ENCODE measurements at places on chromosomes 13 and 19. TPM values are rescaled to one million over a fixed set of nuclear protein-coding genes. Genes with fewer than 3 reads are reported as not detected.

- H3K27me3 ChIP-seq: no peaks in the 10 kb centered on the region
- peaks cover 7% of the 10 kb centered on the region for H3K4me1 ChIP-seq
- peak overlapping the region; percentile 72 for H3K4me3 ChIP-seq
- DNase-seq: no peak
- H3K27ac ChIP-seq: no peak overlapping the region
Observed at GRCh38 chr19:44072543-44073401, 813 bp downstream of the ZNF284 start.

The ZNF836 gene
- 180 TPM for total RNA-seq

DNA sequence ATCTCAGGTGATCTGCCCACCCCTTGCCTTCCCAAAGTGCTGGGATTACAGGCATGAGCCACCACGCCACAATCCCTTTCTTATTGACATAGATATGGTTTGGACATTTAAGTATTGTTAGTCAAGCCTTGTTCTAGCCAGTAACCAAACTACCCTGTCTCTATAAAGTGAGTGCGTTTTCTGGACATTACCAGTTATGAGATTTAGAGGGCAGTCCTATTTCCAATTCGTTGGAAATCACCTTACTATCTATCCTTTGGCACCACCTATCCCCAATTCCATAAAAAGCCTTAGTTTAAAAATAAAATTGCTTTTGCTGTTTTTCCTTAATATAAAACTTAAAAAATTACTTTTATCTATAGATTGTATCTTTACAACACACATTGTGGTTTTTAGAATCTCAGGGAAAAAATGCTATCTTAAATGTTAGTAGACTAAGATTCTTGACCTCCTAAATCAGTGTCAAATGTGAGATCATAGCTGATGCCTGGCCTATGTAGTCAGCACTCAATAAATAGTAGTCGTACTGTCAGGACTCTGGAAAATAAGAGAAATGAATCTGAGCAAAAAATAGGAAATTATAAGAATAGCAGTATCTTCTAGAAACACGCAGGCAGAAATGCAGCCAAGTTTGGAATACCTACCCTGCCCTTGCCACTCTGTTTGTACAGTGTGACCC is 57.0 kb downstream of the NUFIP1 start:
- peaks cover 46% of the 10 kb centered on the region for H3K4me1 ChIP-seq
- no peaks in the 10 kb centered on the region for H3K27me3 ChIP-seq
- H3K36me3 ChIP-seq: no peaks in the 10 kb centered on the region
- DNase-seq: no peak

GRCh38 chr13:82678052-82678451 is 1204.2 kb downstream of the SLITRK1 start:
- H3K4me3 ChIP-seq: no peak overlapping the region
- no peaks in the 10 kb centered on the region for H3K27me3 ChIP-seq
- H3K36me3 ChIP-seq: no peaks in the 10 kb centered on the region
- no peak overlapping the region for H3K27ac ChIP-seq

DNA sequence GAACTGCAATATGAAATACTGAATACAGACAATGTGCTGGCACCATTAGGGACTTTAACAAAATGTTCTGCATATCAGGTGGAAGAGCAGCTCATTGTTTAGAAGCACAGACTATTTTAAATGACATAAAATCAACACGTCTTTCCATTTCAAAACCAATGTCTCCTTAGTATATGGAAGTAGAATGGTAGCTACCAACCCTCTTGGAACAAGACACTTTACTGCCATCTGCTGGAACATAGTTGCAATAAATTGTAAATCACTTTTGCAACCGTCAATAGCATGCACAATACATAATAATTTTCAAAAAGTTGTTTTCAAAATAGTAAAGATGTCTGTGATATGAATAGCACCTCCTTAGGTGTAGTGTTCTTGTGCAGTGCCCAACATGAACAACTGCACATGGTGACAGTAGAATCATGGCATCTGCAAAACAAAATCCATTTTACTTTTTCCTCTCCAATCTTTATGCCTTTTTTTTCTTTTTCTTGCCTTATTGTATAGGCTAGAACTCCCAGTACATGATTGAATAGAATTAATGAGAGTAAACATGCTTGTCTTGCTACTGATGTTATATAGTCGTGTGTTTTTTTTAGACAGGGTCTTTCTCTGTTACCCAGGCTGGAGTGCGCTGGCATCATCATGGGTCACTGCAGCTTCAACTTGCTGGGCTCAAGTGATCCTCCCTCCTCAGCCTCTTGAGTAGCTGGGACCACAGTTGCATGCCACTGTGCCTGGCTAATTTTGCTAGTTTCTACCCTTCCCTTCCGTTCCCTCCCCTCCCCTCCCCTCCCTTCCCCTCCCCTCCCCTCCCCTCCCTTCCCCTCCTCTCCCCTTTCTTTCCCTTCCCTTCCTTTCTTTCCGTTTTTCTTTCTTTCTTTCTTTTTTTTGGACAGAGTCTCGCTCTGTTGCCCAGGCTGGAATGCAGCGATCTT is 7.8 kb upstream of the LYPD5 start:
- no peak overlapping the region for H3K27ac ChIP-seq
- H3K4me1 ChIP-seq: no peaks in the 10 kb centered on the region
- DNase-seq: no peak
- H3K27me3 ChIP-seq: no peaks in the 10 kb centered on the region
- H3K4me3 ChIP-seq: no peak overlapping the region

- H3K36me3 ChIP-seq: no peaks in the 10 kb centered on the region
- no peaks in the 10 kb centered on the region for H3K27me3 ChIP-seq
- no peak for DNase-seq
- H3K4me3 ChIP-seq: no peak overlapping the region
- no peak overlapping the region for H3K27ac ChIP-seq
Observed at GRCh38 chr13:98523455-98524102, 53.3 kb downstream of the STK24 start.

DNA sequence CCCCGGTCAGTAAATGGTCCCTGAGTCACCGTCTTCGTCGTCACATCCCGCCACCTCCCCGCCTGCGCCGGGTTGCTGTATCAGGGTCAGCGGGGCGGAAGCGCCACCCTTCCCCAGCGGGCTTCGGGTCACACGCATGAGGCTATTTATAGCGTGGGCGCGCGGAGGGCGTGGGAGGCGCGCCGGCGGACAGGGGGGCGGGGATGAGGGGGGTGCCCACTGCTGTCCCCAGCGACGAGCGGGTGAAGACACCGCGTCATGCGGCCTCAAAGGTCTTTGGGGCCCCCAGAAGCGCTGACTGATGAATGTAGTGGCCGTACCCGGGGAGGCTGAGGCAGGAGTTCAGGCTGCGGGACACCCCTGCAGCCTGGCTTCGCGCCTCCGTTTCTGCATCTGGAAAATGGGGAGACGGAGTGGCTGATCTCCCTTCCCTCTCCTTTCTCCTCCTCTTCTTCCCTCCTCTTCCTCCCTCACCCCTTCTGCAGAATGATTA is 7.9 kb downstream of the UNC13A start:
- no peaks in the 10 kb centered on the region for H3K27me3 ChIP-seq
- H3K27ac ChIP-seq: peak overlapping the region; percentile 79
- peaks cover 7% of the 10 kb centered on the region for H3K4me1 ChIP-seq
- H3K4me3 ChIP-seq: no peak overlapping the region
- H3K36me3 ChIP-seq: no peaks in the 10 kb centered on the region

DNA sequence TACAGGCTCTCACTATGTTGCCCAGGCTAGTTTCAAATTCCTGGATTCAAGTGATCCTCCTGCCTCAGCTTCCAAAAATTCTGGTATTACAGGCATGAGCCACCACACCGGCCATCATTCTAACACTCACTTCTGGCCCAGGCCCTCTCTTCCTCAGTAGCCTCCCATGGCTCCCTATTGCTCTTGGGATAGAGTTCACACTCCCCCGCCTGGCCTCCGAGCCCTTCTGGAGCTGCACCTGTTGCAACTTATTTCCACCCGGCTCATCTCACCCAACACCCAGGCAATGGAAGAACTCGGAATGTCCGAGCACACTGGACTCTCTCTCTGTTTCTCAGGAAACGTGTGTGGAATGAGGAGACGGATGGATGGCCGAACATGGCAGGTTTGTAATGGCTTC is 9.0 kb upstream of the SBK3 start:
- H3K4me1 ChIP-seq: no peaks in the 10 kb centered on the region
- peaks cover 25% of the 10 kb centered on the region for H3K27me3 ChIP-seq
- H3K4me3 ChIP-seq: no peak overlapping the region
- no peaks in the 10 kb centered on the region for H3K36me3 ChIP-seq
- H3K27ac ChIP-seq: no peak overlapping the region

- no peaks in the 10 kb centered on the region for H3K4me1 ChIP-seq
- DNase-seq: no peak
- no peak overlapping the region for H3K4me3 ChIP-seq
- H3K27ac ChIP-seq: no peak overlapping the region
Observed at GRCh38 chr19:49398931-49399330, 10.9 kb downstream of the KASH5 start.

The NCAN gene
- 0.42 TPM for total RNA-seq

The ZNF600 gene
- 5.0 TPM for total RNA-seq

DNA sequence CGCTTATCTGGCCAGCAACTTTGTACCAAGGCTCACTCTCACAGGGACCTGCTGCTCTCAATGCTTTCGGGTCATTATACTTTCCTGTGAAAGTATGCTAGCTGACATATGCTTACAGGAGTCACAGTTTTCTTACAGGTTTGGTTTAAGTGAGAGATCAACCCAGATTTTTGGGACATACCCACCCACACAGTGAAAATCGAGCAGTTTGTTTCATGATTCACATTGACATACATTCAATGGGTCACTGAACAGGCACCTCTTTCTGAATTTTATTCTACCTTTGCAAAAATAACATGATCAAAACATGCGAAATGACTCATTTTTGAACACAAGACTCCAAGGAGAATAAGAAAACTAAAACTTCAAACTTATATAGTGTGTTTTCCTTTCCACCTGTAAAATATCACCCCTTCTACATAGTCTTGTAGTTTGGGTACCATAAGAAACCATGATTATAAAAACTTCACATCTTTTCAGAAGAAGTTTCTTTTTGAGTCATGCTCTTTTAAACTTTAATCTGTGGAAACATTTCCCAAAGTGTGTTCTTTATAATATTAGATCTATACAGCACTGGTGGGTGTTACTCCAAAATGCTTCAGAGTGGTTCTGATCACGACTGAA is 44.3 kb upstream of the TEX29 start:
- H3K4me3 ChIP-seq: no peak overlapping the region
- DNase-seq: no peak
- peaks cover 76% of the 10 kb centered on the region for H3K36me3 ChIP-seq
- H3K27me3 ChIP-seq: no peaks in the 10 kb centered on the region
- no peak overlapping the region for H3K27ac ChIP-seq

DNA sequence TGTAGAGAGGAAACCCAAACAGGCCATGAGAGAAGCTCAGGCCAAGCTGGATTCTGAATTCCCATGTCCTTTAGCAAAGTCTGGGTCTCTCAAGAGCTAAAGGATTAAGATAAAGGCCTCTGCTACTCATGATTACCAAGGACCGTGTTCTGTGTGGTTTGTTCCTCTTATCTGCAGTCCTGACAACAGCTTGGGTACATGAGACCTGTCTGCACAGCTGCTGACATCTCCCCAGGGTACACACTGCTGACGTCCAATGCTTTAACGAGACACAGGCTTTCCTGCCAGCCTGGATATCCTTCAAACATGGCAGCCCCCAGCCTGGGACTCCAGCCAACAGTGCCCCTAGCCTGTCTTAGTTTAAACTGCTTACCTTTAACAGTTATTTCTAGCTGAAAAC is 211.0 kb downstream of the SLC7A1 start:
- no peaks in the 10 kb centered on the region for H3K4me1 ChIP-seq
- no peaks in the 10 kb centered on the region for H3K27me3 ChIP-seq
- H3K4me3 ChIP-seq: no peak overlapping the region

DNA sequence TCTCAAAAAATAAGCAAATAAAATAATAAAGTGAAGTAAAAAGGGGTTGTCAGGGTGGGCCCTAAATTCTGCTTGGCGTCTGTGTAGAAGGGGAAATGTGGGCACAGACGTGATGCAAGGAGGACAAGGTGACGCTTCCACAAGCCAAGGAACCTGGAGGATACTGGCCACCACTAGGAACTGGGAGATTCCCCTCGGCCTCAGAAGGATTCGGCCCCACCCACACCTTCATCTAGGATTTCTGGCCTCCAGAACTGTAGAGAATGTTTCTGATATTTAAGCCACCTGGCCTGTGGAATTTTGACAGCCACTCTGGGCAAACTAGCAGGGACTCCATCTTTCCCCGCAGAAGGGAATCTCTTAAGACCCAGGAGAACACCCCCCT is 1.1 kb downstream of the PLEKHJ1 start:
- peaks cover 19% of the 10 kb centered on the region for H3K36me3 ChIP-seq
- DNase-seq: no peak

GRCh38 chr13:74825152-74825937 is 656.6 kb downstream of the TBC1D4 start:
- no peaks in the 10 kb centered on the region for H3K27me3 ChIP-seq
- no peaks in the 10 kb centered on the region for H3K36me3 ChIP-seq
- DNase-seq: no peak
- no peak overlapping the region for H3K27ac ChIP-seq
- H3K4me1 ChIP-seq: no peaks in the 10 kb centered on the region

- no peaks in the 10 kb centered on the region for H3K27me3 ChIP-seq
- no peaks in the 10 kb centered on the region for H3K4me1 ChIP-seq
- no peaks in the 10 kb centered on the region for H3K36me3 ChIP-seq
- H3K4me3 ChIP-seq: no peak overlapping the region
- DNase-seq: no peak
- no peak overlapping the region for H3K27ac ChIP-seq
Observed at GRCh38 chr13:60924856-60925255, 490.8 kb downstream of the PCDH20 start.

The MEX3D gene
- total RNA-seq: 31.6 TPM

The ERICH6B gene
- total RNA-seq: not detected

- H3K27me3 ChIP-seq: no peaks in the 10 kb centered on the region
- H3K27ac ChIP-seq: no peak overlapping the region
- DNase-seq: no peak
- no peak overlapping the region for H3K4me3 ChIP-seq
Observed at GRCh38 chr19:38513762-38514167, 80.3 kb downstream of the RYR1 start.

The ZNF90 gene
- total RNA-seq: 1.2 TPM

The LHB gene
- not detected for total RNA-seq

DNA sequence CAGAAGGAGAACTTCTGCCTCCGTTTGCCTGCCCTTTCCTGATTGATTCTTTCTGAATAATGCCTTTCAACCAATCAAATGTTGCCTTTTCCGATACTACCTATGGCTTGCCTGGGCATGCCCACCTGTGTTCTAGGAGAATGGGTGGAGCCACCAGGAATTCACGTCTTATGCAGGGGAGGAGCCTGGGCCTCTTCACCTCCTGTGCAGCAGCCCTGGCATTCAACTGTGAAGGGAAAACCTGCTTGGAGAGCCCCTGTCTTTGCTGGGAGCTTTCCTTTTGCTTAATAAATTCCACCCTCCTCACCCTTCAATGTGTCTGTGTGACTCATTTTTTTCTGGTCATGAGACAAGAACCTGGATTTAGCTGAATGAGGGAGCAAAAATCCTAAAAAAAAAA is 730.7 kb downstream of the UQCRFS1 start:
- H3K27me3 ChIP-seq: no peaks in the 10 kb centered on the region
- H3K4me3 ChIP-seq: no peak overlapping the region
- no peak for DNase-seq

- H3K36me3 ChIP-seq: no peaks in the 10 kb centered on the region
- no peak for DNase-seq
- H3K4me1 ChIP-seq: peaks cover 47% of the 10 kb centered on the region
- H3K27me3 ChIP-seq: no peaks in the 10 kb centered on the region
- no peak overlapping the region for H3K27ac ChIP-seq
Observed at GRCh38 chr13:21012211-21012610, 49.2 kb downstream of the LATS2 start.
